ENCODE measurements at places on chromosomes 13 and 19.

GRCh38 chr19:35135389-35135909 is 590 bp upstream of the LGI4 start:
- DNase-seq: no peak

DNA sequence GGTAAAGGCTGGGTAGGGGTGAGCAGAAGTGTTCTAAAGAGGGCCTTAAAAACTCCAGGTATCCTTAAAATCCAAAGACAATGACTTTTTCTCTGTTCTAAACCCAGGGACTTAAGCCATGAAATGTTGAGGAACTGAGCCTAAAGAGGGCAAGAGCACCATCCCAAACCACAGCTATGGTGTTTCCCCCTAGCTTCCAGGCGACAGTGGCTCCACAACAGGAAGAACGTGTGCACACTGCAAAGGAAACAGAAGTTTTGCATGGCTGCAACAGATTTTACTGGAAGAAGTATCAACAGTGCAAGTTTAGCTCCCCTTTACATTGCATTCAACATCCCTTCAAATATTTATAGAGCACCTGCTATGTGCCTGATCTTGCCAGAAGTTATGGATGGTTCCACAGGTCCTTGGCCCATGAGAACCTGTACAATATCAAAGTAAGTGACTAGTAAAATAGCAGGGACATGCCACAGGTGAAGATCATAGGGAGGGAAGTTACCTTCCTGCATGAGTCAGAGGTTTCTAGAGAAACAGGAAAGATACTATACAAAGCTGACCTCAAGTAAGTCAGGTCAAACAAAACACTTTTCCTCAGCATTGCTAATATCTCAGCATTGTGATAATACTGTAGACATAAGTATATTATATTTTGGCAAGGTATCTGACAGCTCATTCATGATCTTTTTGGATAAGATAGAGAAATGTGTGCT is 8.4 kb upstream of the KCTD12 start:
- no peak for DNase-seq

DNA sequence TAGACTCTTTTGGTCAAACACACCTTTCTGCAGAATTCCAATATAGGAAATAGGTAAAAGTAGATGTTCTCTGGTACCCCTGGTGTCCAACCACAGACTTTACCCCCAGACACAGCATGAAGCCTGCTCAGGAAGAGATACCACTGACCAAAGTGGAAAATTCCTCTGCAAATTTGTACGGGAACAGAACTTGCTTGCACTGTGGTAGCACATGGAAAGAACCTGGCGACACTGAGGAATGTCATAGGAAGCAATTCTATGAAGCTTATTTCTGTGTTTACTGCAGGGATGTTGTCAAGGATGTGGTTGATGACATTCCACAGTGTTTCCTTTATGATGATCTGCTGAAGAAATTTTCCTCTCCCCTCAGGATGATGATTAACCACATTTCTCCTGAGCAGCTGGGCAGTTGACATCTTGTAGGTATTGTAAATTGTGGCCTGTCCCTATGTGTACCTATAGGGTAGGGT is 48.9 kb upstream of the TNFSF11 start:
- DNase-seq: no peak

DNA sequence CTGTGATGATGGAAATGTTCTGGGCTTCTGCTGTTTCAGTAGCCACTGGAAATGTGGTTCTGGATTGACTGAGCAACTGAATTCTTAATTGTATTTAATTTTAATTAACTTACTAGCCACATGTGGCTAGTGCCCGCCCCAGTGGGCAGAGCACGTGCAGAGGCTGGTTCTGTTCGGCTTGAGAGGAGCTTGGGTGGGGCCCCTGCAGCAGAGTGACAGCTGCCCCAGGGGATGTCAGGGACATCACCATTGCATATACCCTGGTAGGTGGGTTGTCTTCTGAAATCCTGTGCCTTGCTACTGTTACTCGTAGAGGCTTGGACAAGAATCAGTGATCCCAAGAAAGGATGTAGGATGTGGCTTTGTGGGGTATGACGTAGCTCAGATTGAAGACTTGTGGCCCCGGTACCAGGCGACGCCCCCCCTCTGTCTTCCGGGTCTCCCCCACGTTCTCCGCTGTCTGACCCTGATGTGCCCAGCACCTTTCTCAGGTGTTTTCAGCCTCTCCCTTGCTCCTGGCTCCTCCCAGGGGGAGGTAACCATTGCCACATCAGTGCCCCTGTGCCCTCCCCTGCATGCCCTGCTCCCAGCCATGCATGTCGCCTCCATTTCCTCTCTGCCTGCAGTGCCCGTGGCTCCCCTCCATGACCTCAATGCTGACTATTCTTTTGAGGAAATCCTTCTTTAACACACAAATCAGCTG is 102.6 kb upstream of the RNF113B start:
- no peak for DNase-seq

GRCh38 chr19:1935484-1936208 is 5.3 kb upstream of the CSNK1G2 start:
- DNase-seq: no peak

- DNase-seq: no peak
Observed at GRCh38 chr19:13507053-13507611, 853 bp upstream of the CACNA1A start.

DNA sequence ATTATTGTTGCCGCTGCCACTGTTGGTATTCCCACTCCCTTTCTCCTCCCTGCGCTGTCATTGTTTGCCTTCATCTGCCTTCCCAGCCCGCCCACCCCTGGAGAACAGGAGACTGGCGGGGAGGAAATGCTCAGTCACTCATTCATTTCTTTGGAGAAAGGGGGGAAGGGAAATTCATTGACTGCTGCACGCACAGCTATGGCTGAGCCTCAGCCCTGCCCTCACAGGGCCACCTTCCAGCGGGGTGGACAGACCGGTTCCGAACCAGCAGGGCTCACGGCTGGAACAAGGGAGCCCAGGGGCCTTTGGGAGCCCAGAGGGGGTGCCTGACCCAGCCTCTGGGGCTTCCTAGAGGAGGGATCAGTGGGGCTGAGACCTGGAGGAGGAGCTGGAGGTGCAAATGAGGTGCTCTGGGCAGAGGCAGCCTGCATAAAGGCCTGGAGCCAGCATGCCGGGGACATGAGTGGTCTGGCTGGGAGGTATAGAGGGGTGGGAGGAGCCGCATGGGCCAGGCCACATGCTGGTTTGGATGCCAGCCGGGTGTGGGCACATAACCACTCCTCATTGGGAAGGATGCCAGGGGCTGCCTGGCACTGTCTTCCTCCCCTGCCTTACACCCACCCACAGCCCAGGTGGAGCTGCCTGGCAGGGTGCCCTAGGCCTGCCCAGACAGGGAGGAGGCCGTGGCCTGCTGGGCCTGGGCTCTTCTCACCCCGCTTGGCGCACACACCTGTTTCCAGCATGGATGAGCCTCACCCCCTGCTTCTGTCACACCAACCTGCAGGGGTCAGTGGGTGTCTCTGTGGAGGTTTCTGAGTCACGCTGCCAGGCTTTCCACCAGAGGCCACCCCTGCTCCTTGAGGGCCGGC is 26.8 kb downstream of the PPP5C start:
- DNase-seq: no peak

DNA sequence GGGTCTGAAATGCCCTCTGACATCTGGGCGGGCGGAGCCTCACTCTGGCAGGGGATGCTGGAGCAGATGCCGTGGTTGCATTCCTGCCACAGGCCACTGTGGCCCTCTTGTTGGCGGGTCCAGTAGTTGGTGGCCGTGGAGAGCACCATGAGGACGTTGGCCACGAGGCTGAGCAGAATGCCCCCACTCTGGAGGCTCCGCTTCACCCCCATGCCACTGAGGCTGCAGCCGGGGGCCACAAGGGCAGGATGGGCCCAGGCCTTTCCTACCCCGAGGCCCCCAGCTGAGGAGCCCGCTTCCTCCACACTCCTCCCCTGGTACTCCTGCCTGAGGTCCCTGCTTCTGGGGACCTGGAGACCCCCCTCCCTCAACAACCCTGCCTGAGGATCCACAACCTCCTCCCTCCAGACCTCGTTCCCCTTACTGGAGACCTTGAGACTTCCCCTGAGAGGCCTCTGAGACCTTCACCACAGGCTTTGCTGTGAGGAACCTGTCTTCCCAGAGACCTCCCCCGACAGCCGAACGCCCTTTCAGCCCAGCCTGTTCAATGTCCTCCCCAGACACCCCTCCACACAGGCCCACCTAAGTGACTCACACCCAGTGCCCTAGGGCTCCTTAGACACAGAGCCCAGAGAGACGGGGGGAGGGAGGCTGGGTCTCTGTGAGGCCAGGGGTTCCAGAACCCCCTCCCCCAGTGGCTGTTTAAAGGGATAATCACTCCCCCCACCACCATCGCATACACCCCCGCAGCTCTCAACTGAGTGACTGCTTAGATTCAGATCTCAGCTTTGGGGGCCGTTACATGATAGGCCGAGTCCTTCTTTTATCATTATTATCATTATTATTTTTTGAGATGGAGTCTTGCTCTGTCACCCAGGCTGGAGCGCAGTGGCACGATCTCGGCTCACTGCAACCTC is at the start of gene CLDND2:
Gene CLDND2 (minus strand): TSS at position 638 of the 917 bp plus-strand sequence. CDS start 426 bp downstream, at position 212.
- DNase-seq: no peak

GRCh38 chr19:13790354-13790753 is 4.9 kb upstream of the ZSWIM4 start:
- no peak for DNase-seq

DNA sequence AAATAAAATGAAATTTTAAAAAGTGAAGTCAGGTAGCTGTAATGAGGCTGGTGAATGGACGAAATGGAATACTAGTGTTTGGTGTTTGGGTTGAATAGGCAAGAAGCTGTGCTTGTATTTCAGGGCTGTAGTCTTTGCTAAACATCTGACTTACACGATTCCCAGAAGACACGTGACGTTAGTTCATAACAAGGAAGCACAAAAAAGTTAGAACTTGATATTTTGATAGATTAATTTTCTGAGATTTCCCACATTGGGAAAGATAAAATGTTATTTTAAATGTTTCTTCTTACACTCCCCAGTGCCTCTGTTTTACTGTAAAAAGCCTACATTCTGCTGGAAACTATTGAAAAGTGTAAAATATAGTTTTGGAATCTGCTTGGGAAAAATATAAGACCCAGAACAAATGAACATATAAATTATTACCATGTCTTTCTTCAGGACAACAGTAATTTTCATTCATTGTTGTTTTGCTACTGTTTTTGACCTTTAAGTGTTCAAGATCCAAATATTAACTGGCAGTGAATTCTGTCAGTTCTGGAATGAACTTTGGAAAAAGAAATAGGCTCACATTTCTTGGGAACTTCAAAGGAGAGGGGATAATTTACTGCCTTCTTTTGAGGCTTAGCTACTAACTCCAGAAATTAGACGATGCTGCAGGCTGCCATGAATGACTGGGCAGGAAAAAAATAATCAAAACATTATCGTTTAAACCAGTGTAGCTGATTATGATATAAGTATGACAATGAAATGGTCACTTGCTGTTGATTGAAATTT is 241.3 kb downstream of the SLITRK6 start:
- DNase-seq: no peak

DNA sequence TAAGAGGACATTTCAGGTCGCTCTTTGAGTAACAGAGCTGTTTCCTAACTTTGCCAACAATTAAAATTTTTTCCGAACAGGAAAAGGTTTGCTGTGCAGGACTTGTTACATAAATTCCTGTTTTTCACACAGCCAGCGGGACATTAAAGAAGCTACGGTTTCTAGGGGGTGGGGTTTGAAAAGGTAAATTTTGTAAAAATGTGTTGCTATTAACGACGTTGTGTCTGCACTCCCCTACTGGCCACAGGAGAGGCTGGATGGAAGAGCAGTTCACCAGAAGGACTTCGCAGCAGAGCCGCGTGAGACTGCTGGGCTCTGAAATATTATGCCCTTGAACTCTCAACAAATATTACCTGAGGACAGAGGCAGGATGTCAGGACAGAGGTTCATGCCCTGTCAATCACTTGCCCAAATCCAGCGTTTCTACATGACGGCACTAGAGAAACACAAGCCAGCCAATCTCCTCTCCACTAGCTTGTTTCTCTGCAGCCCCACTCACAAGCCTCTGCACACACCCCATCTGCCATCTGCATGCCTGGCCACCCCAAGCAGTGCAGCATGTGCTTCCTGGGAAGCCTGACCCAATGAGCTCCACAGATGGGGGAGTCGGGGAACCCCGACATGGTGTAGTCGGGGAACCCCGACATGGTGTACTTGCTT is 102.0 kb downstream of the FOXO1 start:
- no peak for DNase-seq

DNA sequence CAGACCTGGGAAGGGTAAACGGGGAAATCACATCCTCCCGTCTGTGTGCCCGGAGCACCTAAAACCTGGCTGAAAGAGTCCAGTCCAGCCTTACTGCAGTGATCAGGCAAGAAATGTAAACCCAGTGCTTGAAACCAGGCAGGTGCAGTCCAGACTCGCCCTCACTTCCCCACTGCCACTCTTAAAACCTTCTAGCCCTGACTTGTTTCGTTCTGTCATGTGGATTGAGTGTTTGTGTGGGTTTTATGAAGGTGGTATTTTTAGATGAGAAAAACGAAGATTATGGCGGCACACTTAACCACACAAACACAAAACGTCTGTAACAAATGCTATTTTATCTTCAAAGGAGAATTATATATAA is 839 bp upstream of the CKAP2 start:
- no peak for DNase-seq

- DNase-seq: no peak
Observed at GRCh38 chr19:40559394-40559793, 17.3 kb upstream of the SHKBP1 start.

GRCh38 chr13:98144801-98145350 is 2.0 kb downstream of the FARP1 start:
- no peak for DNase-seq

DNA sequence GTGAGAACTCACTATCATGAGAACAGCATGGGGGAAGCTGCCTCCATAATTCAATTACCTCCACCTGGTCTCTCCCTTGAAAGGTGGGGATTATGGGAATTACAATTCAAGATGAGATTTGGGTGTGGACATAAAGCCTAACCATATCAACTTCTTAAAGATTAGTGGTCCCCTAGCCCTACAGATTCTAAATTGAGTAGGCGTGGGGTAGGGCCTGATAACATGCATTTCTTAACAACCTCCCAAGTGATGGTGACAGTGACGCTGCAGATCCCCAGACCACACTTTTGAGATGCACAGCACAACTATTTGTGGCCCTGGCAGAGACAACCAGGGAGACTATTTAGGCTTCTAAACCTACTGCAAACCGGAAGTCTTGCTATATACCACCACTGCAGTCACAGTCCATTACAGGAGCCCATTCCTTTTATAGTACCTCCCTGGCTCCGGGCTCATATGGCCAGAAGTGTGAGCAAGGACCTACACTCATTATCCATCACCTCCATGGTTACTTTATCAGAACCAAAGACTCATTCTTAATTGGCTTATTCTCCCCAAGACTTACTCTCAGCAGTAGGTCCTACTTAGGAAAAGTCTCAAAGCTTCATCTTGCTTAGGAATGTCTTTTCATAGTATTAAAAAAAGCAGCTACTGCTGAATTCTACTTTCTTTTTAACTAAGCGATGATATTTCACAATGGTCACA is 2.1 kb upstream of the DPY19L3 start:
- DNase-seq: no peak

GRCh38 chr13:104869501-104869900 is 1666.0 kb downstream of the EFNB2 start:
- no peak for DNase-seq

DNA sequence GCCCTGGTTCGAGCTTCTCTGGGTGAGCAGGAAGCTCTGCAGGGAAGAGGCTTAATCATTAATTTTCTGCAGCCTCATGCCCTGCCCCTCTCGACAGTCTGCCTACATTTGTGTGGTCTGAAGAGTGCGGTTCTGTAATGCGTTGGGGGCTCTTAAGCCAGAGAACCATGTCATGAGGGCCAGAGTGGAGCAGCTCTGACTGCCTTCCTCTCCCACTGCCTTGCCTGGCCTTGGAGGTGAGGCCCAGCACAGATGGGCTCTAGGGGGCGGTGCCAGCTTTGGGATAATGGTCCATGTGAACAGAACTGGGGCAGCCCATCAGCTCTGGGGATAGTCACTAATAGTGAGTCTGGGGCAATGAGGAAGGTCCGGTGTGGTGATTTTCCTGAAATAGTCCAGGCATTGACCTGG is 5.7 kb downstream of the FGF9 start:
- DNase-seq: no peak
